ENCODE measurements at places on chromosomes 1 and 21. TPM values are rescaled to one million over a fixed set of nuclear protein-coding genes. Genes with fewer than 3 reads are reported as not detected.

The CFHR4 gene
- polyA plus RNA-seq: not detected

The HP1BP3 gene
- 142 TPM for polyA plus RNA-seq

The IRF6 gene
- polyA plus RNA-seq: 45.5 TPM

The KRTAP20-1 gene
- polyA plus RNA-seq: not detected

The USP1 gene
- 29.3 TPM for polyA plus RNA-seq

The FAM78B gene
- polyA plus RNA-seq: 16.1 TPM

The UMODL1 gene
- 0.52 TPM for polyA plus RNA-seq

The AGRN gene
- 0.13 TPM for polyA plus RNA-seq

The INSRR gene
- polyA plus RNA-seq: not detected

The ORC1 gene
- not detected for polyA plus RNA-seq

The DISC1 gene
- 0.13 TPM for polyA plus RNA-seq

The TRIM67 gene
- 0.95 TPM for polyA plus RNA-seq

The ARHGAP29 gene
- polyA plus RNA-seq: 4.7 TPM

The LYST gene
- 30.0 TPM for polyA plus RNA-seq

Data from Purkinje cell (primary cell).